ENCODE measurements at places on chromosomes 3 and 15.

DNA sequence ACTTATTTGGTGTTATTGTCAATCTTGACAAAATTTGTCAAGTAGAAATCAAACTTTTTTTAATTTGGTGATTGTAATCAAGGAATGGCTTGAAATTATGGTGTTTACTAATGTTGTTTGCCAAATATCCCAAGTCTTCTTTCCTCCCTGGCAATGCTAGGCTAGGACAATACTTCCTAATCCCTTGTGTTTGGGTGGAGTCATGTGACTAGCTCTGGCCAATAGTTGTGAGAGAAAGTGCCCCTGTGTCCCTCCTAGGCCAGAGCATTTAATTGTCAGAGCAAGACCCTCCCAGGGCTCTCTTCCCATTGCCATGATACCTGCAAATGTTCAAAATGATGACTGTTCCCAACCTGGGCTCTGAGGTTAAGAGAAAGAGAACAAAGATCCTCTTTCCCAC is 132.7 kb downstream of the ANXA2 start:
- no peak for DNase-seq

- no peak for DNase-seq
Measured at GRCh38 chr3:62615258-62615849, 242.0 kb upstream of the FEZF2 start.

DNA sequence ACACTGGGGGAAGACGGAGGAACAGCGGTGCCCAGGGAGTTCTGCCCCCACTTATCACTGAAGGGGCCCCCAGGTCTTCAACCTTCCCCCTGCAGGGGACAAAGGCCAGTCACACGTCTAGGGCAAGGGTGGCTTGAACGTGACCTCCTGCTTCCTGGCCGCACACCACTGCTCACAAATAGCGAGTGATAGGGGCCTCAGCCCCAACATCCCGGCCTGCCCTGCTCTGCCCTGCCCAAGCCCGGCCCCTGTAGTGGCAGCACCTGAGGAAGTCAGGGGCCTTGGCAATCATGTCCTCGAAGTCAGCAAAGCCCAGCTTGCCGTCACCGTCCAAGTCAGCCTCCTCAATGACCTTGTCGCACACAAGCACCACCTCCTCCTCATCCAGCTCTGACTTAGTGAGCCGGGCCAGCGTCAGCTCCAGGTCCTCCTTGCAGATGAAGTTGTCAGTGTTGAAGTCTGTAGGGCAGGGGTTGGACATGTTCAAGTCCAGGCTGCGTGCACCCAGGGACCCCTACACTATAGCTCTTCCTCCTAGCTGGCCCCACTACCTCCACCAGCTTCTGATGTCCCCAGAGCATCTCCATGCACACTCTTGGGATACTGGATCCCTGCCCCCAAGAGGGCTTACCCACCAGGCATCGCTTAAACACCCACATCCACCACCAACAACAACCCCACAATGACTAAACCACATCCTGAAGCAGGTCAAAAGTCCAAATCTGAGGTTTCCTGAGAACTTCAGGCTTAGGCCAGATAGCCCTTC is 13.3 kb downstream of the SH2D7 start:
- no peak for DNase-seq

GRCh38 chr3:104612218-104612617 is 754.5 kb upstream of the ALCAM start:
- no peak for DNase-seq

GRCh38 chr3:66692042-66692765 is 191.4 kb upstream of the LRIG1 start:
- no peak for DNase-seq

GRCh38 chr15:96268442-96269204 is 61.9 kb upstream of the NR2F2 start:
- no peak for DNase-seq

- DNase-seq: no peak
Measured at GRCh38 chr3:32934150-32934742, 17.2 kb upstream of the CCR4 start.

- DNase-seq: no peak
Measured at GRCh38 chr3:47225310-47225906, 57.2 kb downstream of the KIF9 start.

DNA sequence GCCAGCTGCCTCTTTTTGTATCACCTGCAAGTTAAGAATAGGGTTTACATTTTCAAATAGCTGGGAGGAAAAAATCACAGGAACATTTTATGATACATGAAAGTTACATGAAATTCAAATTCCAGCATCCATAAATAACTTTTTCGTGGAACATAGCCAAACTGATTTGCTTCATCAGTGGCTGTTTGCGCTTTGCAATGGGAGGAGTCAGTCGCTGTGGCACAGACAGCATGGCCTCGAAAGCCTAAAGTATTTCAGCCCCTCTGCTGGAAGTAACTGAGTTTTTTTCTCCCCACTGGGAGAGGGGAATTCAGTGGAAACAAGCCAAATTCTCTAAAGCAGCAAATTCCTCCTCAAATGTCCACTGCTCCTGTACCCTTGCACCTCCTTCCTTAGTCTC is 271.9 kb downstream of the SUCLG2 start:
- DNase-seq: no peak

- DNase-seq: no peak
Measured at GRCh38 chr3:114566162-114566755, 272.4 kb downstream of the TIGIT start.

GRCh38 chr3:177894081-177894728 is 642.0 kb upstream of the KCNMB2 start:
- no peak for DNase-seq

- no peak for DNase-seq
Measured at GRCh38 chr3:69339760-69340159, 46.1 kb downstream of the FRMD4B start.

DNA sequence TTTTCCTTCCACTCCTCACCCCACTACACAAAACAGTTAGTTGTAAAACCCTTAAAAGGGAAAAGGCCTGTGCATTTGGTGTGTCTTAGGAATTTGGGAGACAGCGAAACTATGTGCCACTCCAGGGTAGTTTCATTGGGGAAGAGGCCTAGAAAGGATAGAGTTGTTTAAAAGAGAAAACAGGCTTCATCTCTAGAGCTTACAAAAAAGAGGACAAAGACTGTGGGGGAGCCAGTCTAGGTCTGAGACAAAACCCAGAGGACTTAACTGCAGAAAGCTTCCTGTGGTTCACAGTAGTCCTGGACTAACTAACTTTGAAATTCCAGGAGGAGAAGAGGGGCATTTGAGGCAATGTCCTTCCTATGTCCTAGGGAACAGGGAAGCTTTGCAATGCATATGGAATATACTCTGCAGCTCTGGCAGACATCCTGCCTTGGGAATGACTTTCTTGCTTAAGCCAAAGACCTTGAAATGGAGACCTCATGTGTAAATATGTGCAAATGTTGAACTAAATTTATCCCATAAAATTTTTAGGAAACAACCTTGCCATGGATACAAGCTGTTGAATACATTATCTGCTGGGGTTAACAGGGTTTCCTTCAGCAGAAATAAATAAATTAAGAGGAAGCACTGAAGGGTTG is 159.4 kb downstream of the LSAMP start:
- no peak for DNase-seq

- DNase-seq: no peak
Measured at GRCh38 chr3:127768346-127769008, 53.8 kb downstream of the MGLL start.

GRCh38 chr15:78249131-78249530 is 14.8 kb upstream of the ACSBG1 start:
- no peak for DNase-seq

DNA sequence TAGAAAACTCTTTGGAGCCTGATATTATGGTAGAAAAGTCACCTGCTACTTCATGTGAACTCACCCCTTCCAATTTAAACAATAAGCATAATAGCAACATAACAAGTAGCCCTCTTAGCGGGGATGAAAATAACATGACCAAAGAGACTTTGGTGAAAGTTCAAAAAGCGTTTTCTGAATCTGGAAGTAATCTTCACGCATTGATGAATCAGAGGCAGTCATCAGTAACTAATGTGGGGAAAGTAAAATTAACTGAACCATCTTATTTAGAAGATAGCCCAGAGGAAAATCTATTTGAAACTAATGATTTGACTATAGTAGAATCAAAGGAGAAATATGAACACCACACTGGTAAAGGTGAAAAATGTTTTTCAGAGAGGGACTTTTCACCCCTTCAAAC is 5.1 kb upstream of the SCG5 start:
- no peak for DNase-seq

GRCh38 chr15:54820098-54820497 is 376.6 kb downstream of the RSL24D1 start:
- DNase-seq: no peak

DNA sequence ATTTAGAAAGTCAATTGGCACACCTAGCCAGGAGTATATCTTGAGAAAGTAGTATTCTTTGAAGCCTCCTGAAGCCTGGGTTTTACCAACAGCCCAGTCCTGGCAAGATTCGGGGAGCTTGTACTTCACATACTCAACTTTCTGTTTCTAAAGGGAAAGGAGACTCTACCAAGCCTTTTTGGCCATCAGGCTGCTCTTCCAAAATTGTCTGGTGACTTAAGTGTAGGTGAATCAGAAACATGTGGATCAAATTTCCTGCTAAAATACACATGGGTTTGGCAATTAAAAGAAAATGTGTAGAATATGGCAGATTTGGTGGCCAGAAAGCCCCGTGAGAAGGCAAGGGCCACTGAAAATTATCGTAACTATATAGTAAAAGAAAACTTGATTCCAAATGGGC is 15.9 kb upstream of the GREM1 start:
- DNase-seq: no peak

GRCh38 chr3:62845996-62846395 is 29.2 kb downstream of the CADPS start:
- no peak for DNase-seq

DNA sequence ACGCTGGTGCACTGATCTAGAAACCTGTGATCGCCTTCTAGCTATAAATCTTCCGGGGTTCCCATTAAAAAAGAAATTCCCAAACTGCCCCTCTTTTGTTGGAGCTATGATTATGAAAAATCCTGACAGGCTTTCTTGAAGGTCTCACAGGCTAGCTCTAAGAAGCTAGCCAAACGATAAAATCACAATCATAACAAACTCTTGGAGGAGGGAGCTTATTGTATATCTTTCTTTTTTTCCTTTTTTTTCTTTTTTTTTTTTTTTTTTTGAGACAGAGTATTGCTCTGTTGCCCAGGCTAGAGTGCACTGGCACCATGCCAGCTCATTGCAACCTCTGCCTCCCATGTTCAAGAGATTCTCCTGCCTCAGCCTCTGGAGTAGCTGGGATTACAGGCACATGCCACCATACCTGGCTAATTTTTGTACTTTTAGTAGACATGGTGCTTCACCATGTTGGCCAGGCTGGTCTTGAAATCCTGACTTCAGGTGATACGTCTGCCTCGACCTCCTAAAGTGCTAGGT is 72.0 kb downstream of the MYO1E start:
- DNase-seq: no peak

GRCh38 chr15:79101866-79102581 is 11.4 kb upstream of the RASGRF1 start:
- DNase-seq: no peak

DNA sequence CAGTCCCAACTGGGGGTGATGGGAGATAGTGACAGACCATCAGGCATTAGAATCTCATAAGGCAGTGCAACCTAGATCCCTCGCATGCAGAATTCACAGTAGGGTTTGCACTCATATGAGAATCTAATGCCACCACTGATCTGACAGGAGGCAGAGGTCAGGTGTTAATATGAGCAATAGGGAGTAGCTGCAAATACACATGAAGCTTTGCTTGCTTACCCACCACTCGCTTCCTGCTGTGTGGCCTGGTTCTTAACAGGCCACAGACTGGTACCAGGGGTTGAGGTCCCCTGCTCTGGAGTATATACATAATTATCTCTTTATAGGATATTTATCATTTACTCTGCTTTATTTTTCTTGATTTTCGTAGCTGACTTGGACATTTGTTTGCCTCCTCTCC is 36.0 kb upstream of the ZMAT3 start:
- no peak for DNase-seq

DNA sequence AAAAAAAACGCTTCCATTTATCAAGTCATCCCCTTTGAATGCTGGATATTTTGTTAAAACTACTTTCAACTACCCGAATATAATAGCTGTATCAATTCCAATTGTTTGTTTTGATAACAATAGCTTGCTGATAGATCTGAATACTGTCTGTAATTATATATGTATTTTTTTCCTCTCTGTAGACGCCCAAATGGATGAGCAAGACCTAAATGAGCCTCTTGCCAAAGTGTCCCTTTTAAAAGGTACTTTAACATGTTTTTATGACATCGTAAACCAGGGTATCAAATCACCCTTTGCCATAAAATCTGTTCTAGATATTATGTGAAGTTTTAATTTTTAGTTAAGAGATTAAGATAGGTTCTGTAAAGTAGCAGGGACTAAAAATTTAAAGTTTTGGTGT is 111.5 kb upstream of the FLNB start:
- no peak for DNase-seq

- no peak for DNase-seq
Measured at GRCh38 chr15:58114812-58115211, 23.4 kb upstream of the AQP9 start.

GRCh38 chr3:107366766-107367165 is 10.5 kb upstream of the CCDC54 start:
- DNase-seq: no peak

- DNase-seq: no peak
Measured at GRCh38 chr3:48016301-48016973, at the start of gene MAP4. Gene MAP4 (minus strand): TSS chr3:48016416. CDS start chr3:47998860, 17,556 bp downstream.

GRCh38 chr3:160210341-160210740 is 14.9 kb upstream of the C3orf80 start:
- no peak for DNase-seq

DNA sequence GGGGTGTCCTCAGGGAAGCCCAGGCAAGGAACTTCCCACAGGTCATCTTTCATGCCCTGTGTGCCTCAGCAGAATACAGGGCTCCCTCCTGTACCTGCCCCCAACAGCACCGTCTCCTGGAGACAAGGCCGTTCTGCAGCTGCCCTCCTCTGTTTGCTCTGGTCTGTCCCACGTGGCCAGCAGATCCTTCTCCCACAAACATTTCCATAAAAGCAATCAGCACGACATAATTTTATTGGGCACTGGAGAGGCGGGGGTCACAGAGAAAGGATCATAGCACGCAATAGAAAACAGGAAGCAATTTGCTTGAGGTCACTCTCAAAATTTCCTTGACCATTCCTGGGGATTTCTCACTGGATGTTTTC is 29.4 kb downstream of the STARD5 start:
- peak; percentile 5 for DNase-seq

- DNase-seq: no peak
Measured at GRCh38 chr15:79779746-79780145, 117.1 kb downstream of the MTHFS start.

- no peak for DNase-seq
Measured at GRCh38 chr3:40258555-40258954, 51.0 kb upstream of the EIF1B start.
